ENCODE measurements at places on chromosomes 6 and 20.

GRCh38 chr20:12068121-12068520 is 150.4 kb downstream of the BTBD3 start:
- DNase-seq: no peak

GRCh38 chr6:156747715-156748114 is 29.5 kb upstream of the ARID1B start:
- DNase-seq: no peak

- DNase-seq: no peak
These were observed 44.2 kb upstream of the SCRT2 start for GRCh38 chr20:719816-720215.

- DNase-seq: no peak
These were observed 108.7 kb upstream of the LY86 start for GRCh38 chr6:6479785-6480184.

DNA sequence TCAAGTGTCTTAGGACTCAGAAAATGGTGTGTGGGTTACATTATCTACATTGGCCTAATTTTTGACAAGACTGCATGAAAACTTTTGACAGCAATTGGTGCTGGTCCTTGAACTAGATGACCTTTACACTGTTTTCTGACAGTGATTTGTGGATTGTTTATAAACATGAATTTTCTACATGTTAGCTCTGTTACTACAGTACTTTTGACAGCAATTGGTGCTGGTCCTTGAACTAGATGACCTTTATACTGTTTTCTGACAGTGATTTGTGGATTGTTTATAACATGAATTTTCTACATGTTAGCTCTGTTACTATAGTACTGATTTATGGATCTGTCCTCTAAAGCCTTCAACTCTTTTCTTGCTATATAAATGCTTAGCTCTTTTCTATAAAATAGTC is 16.7 kb downstream of the KCTD20 start:
- DNase-seq: no peak

DNA sequence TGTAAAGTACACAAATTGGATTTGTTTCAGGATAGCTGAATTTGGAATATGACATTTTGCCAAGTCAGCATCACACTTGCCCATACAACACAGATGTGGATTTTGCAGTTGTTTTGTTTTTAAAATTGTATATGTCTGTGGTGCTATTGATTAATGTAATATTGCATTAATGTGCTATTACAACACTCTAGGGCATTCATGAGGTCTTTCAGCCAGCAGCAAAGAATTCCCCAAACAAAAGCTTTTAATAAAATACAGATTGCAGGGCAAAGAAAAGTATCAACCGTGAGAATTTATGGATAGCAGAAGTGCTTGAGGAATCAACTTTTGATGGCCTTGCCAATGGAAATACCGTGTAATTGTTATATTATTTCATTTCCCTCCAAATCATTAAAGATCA is 144.9 kb downstream of the AIG1 start:
- no peak for DNase-seq

DNA sequence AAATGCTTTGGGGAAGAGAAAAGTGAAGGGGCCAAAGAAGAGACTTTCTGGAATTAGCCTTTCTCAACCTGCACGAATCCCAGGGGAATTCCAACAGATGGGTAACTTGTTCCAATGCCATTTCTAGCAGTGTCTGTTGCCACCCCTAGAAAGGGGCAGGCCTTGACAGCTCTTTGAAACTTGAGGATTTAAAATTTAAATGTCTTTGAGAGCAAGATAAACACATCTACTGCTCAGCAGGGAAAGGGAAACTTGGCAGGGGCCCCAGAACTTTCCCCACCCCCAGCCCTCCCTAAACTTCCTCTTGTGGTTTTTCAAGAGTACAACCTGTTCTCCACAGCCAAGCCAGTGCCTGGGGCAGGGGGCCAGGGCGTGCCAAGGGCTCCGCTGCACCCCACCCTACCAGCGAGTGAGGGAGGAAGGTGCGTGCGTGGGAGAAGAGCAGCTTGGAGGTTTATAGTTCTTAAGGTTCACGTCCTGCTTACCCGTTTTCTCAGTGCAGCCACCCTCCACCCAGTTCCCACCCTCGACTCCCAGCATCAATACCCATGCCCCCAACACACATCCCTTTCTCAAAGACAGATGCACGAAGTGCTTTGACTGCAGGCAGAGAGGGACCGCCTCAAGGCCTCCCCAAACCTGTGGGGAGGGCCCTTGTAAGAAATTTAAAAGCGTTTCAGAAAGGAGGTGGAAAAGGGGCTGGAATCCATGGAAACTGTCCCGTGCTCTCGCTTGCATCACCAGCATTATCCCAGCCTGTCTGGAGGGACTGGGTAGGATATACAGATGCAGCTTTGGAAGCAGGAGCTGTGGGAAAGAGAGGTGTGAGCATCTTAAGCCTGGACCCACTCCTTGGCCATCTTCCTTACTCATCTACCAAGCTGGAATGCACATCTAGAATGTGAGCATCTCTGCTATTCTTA is 4.5 kb upstream of the TAF8 start:
- peak; percentile 81 for DNase-seq

- no peak for DNase-seq
These were observed 648.3 kb downstream of the EPM2A start for GRCh38 chr6:145087034-145087433.

DNA sequence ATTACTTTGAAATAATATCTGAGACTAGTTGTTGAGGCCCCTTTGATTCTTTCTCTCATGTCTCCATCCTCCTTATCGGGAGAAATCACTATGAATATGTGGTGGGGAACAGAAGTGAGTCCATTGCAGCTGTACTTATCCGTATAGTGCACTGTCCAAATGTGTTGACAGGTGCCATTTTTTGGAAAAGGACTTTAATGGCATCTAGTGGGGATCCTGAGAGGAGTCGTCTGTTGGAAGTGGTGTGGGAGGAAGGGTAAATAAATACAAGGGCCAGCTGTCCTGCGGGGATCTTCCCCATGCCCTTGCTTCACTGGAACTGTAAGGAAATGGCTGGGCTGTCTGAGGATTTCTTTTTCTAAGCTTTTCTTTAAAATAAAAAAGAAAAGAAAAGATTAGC is 19.4 kb downstream of the TPX2 start:
- DNase-seq: no peak

GRCh38 chr6:150230164-150230561 is 87.3 kb downstream of the PPP1R14C start:
- no peak for DNase-seq

DNA sequence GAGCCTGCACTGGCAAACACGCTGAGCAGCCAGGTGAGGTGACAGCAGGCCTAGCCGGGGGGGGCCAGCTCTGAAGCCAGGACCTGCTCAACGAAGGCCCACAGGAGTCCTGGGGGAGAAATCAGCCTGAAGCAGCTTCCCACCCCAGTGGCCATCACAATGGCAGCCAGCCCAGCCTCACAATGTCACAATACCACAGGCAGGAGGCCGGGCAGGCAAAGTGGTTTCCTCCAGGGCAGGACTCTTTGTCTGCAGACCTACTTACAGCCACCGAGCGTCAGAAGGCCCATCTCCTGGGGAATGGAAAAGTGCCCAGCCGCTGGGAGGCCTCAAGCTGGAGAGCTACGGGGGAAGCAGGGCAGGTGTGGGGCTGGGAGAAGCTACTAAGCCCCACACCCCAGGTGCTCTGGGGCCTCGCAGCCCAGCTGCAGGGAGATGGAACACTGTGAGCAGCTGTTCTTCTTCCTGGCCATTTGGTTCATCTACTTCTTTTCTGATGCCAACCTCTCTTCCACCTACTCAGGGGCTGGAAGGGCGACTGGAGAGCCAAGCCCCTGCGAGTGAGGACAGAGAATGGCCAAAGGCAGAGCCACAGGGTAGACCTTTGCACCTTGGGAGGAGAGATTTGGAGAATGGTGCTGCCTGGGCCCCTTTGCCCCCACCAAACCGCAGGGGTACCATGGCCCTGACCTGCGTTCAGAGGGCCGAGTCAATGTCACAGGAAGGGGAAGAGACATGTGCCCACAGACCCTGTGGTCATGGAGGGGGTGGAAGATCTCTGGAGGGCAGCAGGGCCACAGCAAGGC is 22.3 kb upstream of the AVP start:
- DNase-seq: peak; percentile 80

DNA sequence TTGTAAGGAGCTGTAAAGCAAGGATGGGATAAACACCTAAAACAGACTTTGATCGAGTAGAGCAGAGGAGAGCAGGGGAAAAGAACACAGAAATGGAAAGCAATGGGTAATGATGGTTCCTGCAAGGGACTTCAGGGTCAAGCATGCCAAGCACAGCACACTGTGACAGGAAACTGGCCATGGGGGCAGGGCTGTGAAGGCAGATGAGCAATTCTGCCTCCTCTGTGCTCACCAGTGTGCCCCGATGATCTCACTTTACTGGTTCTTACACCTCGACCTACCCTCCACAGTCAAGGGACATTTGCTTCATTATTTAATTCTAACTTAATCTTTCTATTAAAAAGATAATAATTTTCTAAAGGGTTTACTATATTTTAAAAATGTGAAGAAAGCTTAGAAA is 21.6 kb upstream of the MYB start:
- no peak for DNase-seq

DNA sequence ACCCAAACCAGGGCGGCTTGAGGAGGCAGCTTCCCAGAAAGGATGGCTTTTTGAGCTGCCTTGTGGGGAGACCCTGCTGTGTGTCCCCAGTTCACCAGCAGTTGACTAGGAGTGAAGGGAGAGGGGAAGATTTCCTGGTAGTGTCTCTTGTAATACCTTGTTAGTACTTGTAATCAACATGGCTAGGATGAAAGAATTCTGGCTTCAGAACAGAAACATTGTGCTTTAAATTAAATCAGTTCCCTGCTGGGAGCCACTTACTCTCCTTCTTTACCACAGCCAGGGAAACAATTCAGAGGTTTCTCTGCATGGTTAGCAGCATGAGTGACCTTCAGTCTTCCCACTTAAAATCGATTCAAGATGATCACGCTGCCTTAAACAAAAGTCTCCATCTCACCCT is 525.4 kb upstream of the ID4 start:
- no peak for DNase-seq

DNA sequence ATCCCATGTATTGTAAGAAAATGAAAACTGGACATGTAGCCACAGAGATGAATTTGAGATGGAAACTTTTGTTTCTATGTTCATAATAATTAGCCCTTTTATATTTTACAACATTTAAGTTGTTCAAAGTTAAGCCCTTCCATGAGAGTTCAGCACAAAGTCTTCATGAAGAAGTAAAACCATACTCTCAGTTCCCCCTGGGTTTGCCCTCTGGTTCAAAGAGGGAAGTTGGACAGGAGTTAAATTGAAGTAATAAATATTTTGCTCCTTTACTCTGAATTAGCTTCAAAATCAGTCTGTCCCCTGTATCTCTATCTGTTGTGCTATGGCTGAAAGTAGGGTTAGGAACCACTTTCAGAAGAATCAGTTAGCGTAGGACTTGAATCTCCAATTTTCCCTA is 31.1 kb downstream of the PHACTR2 start:
- DNase-seq: no peak

DNA sequence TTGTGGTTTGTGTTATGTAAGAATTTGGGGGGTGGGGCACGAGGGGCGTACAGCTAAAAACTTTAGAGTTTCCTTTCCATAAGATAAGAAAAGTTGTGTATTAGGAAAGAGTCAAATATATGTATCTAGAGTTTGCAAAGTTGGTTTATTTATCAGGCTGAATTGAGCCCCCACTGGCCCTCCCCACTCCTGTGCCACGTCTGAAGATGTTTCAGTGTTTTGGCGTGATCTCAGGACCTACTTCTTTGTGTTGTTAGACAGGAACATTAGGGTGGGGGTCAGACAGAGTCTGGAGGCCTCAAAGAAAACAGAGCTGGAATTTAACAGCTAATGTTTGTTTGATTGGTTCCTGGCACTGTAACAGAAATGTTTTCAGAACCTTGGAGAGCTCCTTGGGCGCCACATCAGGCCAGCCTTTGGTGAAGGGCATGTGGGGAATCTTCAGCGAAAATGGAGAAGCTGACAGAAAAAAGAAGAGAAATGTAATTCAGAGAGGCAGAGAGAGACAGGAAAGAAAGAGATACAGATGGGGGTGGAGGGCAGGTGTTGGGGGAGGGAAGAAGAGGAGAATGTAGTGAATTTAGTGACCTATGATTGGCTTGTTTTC is 674 bp downstream of the NRSN1 start:
- no peak for DNase-seq

GRCh38 chr20:43953919-43954592 is 39.4 kb downstream of the TOX2 start:
- DNase-seq: no peak

DNA sequence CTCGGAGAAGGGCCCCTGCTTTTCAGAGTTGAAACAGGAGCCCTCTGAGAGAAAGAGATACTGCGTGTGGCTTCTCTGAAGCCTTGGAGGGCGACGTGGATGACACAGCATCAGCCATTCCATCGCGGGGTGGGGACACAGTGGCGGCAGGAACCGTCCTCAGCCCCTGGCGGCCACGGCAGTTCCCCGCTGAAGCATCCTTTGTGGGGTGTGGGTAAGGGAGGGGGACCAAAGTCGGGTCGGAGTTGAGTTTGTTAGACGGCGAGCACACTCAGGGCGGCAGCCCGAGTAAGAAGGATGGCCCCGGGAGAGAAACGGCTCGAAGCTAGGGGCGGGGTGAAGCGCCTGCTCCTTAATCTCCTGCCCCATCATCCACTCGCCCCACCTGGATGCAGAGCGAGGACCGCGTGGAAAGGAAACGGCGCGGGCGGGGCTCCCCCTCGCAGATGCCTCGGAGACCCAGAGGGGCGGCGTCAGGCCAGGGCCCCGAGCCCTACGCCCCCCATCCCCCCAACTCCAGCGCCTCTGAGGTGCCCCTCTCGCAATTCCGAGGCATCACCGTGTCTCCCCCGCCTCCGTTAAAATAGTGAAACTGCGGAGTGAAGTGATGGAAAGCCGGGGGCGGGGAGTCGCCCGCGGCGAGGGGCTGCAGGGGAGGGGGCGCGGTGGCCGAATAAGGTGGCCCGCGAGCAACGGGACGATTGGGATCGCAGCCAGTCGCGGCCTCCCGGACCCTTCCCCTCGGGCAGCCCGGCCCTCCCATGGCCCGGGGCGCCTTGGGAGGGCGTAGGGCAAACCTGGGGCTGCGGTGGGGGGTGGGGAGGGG is 796 bp upstream of the RREB1 start:
- DNase-seq: no peak

GRCh38 chr20:3452690-3453089 is 18.1 kb upstream of the ATRN start:
- no peak for DNase-seq

DNA sequence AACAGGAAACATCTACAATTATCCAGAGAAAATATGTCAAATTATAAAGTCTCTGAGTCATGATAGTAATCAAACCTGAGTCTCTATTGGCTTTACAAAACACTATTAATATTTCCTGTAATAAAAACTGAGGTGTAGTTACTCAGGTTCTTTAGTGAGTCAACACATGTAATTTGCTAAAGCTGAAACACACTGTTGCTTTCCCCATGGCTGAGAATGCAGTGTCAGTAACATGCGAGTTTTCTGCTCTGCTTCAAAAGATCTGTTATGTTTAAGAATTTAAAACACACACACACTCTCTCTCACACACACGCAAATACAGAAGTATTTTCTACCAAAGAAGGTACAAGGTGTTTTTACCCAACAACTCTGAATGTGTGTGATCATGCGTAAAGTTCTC is 38.6 kb downstream of the ATXN1 start:
- no peak for DNase-seq

All from COR-L47 (cell line).